ENCODE measurements at places on chromosomes 13 and 19.
A peak's percentile ranks its signal among the peaks of the same experiment; 100 is the strongest.

GRCh38 chr19:35457173-35457572, 9.1 kb downstream of the FFAR2 start:
- DNase-seq, result no peak

- DNase-seq, result no peak
Observed at GRCh38 chr13:51360489-51360888, 21.0 kb downstream of the SERPINE3 start.

DNA sequence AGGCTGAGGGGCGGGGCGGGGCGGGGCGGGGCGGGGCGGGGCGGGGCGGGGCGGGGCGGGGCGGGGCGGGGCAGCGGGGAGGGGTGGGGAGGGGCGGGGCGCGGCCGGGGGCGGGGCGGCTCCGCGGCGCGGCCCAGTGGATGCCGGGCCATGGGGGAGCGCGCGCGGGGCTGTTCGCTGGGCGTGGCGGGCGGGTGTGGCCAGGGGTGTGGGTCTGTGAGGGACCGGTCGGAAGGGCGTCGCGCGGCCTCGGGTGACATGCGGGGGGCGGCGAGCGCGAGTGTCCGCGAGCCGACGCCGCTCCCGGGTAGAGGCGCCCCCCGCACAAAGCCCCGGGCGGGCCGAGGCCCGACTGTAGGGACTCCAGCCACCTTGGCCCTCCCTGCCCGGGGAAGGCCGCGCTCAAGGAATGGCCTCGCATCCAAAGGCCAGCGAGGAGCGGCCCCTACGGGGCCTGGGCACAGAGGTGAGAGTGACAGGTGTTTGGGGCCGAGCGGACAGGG, at the start of gene ZFP28:
Gene ZFP28, plus strand, starts transcription at position 188 of the 503 bp plus-strand sequence. Its CDS starts 71 bp downstream, at position 259.
- no peak for DNase-seq

DNA sequence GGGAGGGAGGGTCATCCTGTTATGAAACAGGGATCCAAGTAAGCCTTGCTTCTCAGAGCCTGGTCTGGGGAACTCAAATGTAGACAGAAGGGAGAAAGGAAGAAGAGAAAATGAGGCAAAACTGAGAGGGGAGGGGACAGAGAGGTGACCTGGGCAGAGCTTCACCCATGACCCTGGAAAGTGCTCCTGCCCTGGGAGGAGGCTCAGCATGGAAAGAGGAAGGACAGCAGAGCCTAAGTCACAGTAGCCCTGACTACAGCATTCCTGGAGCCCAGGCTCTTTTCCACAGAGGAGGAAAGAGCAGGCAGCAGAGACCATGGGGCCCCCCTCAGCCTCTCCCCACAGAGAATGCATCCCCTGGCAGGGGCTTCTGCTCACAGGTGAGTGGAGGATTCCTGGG, at the start of gene CEACAM3:
Gene CEACAM3, plus strand, starts transcription at position 226 of the 400 bp plus-strand sequence. Its CDS starts 91 bp downstream, at position 317.
- no peak for DNase-seq

- DNase-seq, result peak; percentile 51
Observed at GRCh38 chr19:7917267-7918061, 2.7 kb upstream of the SNAPC2 start.

DNA sequence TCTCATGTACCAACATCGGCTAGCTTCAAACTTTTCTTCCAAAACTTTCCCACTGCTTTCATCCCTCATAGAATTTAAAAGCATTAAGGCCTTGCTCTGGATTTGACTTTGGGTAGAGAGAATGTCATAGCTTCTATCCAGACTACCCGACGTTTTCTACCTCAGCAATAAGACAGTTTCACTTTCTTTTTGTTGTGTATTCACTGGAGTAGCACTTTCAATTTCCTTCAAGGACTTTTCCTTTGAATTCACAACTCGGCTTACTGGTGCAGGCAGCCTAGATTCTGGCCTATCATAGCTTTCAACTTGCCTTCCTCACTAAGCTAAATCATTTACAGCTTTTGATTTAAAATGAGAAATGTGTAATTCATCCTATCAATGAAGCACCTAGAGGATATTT, 420.4 kb upstream of the GPC6 start:
- no peak for DNase-seq

GRCh38 chr13:52916486-52916990, 68.1 kb upstream of the PCDH8 start:
- no peak for DNase-seq

DNA sequence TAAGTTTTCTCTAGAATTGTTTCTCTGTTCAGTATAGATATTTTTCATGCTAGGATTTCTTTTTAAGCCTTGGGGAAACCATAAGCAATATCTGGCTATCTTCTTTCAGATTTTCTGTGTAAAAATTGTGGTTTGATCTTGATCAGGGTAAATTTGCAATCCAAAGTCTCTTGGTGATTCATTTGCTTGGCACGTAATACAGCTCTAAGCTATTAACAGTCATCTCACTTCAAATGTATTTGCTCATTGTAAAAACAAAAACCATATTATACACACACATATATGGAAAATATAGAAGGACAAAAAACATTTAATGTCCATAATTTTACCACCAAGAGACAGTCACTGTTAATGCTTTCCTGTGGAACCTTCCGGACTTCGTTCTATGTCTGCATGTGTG, 191.0 kb downstream of the SHISA2 start:
- DNase-seq, result no peak

GRCh38 chr19:11025445-11025844, 63.8 kb upstream of the LDLR start:
- DNase-seq, result no peak

DNA sequence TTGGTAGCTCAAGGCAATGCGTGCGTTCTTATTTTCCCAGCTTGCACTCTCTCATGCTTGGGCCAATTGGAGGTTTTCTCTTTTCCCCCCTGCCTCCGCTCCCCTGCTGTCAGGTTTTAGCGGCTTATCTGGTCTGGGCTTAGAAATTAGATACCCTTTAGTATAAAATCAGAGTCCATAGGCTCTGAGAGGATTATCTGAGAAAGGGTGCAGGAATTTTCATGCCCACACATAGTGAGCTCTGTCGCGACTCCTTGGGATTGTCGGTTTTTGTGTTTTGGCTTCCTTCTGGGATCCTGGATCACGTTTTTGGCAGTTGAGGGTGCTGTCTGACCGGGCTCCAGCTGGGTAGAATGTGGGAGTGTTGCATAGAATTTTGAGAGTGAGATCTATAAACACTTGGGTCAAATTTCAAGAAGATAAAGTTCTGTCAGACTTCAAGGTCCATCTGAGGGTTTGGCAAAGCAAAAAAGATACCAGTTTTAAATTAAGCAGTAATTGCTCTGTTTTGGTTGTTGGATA, 12.4 kb downstream of the CHAF1A start:
- no peak for DNase-seq

DNA sequence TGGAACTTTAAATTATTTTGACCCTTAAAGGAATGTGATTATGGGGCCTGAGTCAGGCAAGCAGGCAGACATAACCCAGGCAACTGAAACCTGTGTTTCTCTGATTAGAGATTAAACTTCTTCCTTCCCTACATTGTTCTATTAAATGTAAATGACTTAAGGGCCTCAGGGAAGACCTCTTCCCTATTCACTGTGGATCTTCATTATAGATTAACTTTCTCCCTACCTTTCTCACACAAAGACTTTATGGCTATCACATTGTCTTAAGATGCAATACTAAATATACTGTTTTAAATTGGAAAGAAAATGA, 8.8 kb upstream of the METTL21C start:
- DNase-seq, result no peak

DNA sequence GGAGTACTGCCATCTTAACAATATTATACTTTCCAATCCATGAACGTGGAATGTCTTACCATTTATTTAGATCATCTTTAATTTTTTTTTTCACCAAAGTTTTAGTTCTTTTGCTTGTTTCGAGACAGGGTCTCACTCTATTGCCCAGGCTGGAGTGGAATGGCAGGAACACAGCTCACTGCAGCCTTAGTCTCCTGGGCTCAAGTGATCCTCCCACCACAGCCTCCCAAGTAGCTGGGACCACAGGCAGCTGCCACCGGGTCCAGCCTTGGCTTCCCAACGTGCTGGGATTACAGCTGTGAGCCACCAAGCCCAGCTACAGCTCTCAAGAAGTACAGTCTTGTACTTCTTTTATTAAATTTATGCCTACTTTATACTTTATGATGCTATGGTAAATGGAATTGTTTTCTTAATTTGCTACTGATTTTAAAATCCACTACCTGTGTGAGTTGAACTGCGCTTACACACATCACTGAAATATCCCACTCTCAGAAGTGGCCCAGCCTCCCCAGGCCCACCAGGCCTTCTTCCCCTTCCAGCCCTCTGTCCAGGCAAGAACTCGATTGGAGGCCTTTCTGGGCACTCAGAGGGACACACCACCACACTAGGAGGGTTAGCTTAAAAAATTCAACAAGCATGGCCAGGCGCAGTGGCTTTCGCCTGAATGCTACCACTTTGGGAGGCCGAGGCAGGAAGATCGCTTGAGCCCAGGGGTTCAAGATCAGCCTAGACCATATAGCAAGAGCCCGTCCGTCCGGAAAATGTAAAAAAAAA, 1.0 kb upstream of the PGLS start:
- DNase-seq, result no peak

- DNase-seq, result peak; percentile 67
Observed at GRCh38 chr19:39843919-39844793, 2.0 kb downstream of the FBL start.
